ENCODE measurements at places on chromosomes 1 and 21. TPM values are rescaled to one million over a fixed set of nuclear protein-coding genes. Genes with fewer than 3 reads are reported as not detected.

The ACTL8 gene
- 0.80 TPM for total RNA-seq

The SMIM1 gene
- total RNA-seq = 10.2 TPM

DNA sequence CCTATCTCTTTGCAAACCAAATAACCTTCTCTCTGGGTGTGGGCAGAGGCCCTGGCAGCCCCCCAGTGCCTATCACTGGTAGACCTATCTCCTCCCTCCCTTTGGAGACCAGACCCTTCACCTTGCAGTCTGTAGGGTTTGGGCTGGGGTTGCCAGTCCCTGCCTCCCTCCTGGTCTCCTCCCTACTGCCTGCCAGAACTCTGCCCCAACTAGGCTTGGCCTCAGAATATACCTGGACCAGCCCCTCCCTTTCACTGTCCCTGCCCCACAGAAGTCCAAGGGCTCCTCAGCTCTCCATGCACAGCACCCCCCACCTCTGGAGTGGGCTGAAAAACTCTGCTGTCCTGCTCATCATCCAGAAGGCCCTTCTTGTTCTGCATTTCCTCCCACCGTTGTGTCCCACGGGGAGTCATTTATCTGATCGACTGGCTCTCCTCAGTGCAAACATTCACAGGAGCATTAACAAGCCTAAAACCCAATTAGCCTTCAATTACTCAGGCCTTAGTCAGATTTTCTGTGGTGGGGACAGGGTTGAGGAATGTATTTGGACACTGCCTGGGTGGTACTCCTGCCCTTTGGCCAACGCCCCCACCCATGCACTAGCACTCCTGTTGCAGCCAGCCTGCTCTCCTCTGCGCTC, 27.7 kb upstream of the DMBX1 start:
- DNase-seq = no peak

- DNase-seq = no peak
Measured at GRCh38 chr1:169572187-169572586, 14.1 kb downstream of the F5 start.

The CNR2 gene
- total RNA-seq = not detected

GRCh38 chr1:199282751-199283305, 644.0 kb downstream of the PTPRC start:
- DNase-seq = no peak

The S100A7 gene
- not detected for total RNA-seq

- no peak for DNase-seq
Measured at GRCh38 chr21:14942801-14943490, 121.9 kb downstream of the NRIP1 start.

DNA sequence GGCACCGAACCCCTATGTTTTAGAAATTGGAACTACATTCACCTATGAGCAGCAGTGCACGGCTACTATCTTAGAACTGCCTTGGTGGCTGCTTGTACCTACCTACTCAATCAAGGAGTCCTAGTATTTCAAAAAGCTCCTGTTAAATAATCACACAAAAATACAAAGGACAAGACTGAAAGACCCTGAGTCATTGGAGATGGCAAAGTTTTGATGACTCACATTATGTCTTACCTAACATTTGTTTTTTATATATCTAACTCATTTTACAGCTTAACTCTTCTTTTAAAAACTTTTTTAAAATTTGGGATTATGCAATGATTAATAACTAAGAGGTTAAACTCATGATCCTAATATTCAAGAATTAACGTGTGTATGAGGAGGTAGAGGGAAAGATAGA, 1206.0 kb upstream of the TMPRSS15 start:
- no peak for DNase-seq

The OR2L5 gene
- not detected for total RNA-seq

The IGSF3 gene
- 32.4 TPM for total RNA-seq

The PIGC gene
- 21.9 TPM for total RNA-seq

The OR2L3 gene
- total RNA-seq = not detected

DNA sequence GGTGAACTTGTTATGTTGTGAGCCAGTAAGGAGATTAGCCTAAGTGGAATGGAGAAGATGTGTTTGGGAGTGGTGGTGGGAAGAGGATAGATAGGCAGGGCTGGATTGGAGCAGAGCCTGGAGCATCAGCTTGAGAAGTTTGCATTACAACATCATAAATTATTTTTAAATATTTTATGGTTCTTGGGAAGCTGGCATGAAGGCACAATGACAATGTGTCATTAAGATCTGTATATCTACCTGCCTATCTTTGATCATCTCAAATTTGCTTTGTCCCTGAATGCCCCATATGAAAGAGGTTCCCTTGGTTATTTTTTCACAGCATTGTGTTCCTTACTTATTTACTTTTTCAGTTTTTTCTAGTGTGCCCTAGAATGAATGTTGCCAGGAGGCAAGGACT, 32.3 kb downstream of the HRNR start:
- DNase-seq = no peak

DNA sequence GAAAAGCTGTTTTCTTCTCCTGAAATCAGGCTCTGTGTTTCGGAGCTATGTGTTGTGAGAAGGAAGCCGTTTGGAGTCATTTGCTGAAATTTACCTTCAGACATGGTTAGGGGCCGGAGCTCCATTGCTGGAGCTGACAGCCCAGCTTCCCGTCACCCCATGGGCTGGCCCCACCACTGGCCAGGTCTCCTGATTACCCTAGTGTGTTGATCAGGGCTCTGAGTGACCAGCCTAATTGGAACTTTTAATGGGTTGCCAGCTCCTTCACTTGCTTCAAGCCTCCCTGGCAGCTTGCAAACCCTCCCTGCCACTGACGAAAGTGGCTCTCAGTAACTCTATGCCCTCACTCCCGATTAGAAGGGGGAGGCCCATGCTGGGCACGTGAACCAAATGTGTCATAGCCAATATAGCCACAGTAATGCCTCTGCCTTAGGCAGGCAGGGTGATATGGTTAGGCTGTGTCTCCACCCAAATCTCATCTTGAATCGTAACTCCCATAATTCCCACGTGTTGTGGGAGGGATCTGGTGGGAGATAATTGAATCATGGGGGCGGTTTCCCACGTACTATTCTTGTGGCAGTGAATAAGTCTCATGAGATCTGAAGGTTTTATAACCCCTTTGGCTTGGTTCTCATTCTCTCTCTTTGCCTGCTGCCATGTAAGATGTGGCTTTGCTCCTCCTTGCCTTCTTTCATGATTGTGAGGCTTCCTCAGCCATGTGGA, 224.1 kb downstream of the TRABD2B start:
- DNase-seq = no peak

GRCh38 chr1:62720946-62721554, 32.9 kb upstream of the DOCK7 start:
- DNase-seq = no peak

GRCh38 chr1:80917225-80917624, 883.5 kb upstream of the ADGRL2 start:
- DNase-seq = no peak

The MYOC gene
- total RNA-seq = not detected

GRCh38 chr1:67566803-67567377, 118.1 kb upstream of the GADD45A start:
- no peak for DNase-seq

DNA sequence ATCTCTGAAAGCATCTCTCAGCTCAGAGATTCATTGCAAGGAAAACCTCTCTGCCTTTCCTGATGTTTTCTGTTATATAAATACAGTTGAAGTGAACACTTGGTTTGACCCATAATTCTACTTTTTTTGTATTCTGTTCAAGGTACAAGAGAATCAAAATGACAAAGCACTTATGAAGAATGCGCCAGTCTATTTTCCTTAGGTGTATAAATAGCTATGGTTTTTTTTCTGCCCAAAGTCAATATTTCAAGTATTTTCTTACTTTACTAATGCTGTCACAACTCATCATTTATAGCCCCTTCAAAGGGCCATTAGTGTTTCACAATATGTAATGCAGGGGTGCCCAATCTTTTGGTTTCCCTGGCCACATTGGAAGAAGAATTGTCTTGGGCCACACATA, 142.5 kb upstream of the C1orf105 start:
- DNase-seq = no peak

The TNNI3K gene
- 0.07 TPM for total RNA-seq

- DNase-seq = no peak
Measured at GRCh38 chr1:8662380-8663072, 154.9 kb downstream of the RERE start.

The L1TD1 gene
- total RNA-seq = 296 TPM

GRCh38 chr1:244843148-244843978, 7.9 kb downstream of the COX20 start:
- DNase-seq = no peak

Measured in WTC11 (cell line).